ENCODE measurements at places on chromosomes 5 and 9.

DNA sequence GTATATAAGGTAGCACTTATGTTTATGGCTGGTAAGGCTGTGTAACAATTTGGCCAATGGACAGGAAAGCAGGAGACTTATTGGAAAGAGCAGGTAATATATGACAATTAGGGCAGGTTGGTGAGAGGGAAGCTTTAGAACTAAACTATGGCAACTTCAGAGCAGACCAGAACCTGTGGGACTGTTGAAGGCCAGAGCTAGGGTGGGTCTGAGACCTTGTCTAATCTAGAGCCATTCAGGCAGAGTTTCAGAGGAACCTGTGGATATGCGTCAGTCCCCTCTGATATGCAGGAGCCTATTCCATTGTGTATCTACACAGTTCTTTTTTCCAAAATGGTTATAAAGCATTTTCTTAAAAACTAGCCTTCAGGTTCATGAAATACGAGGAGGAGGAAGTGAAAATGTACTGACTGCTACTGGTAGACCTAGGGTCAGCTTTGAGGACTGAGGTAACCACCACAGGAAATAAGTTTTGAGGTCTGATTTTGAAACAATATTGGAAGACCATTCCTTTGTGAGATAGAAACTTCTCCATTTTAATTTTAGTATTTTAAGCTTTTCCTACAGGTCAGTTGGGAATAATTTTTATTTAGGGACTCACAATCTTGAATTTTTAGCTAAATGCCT is 37.6 kb downstream of the ELL2 start:
- no peak for DNase-seq

DNA sequence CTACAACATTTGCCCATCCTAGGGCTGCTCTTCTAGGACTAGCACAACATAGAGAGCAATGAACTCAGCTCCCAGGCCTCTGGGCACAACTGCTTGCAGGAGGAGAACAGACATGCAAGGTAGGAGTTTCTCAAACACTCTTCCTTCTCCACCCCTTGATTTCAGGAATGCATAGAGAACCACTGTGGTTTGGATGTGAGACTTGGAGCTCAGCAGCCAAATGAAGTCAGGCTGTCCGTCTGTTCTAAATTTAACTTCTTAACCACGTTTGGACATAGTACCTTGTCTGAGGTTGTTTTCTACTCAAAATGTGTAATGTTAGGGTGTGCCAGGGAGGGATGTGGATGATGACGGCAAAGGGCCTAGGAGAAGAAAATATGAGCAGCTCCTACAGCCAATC is 515.1 kb upstream of the TNC start:
- DNase-seq = no peak

DNA sequence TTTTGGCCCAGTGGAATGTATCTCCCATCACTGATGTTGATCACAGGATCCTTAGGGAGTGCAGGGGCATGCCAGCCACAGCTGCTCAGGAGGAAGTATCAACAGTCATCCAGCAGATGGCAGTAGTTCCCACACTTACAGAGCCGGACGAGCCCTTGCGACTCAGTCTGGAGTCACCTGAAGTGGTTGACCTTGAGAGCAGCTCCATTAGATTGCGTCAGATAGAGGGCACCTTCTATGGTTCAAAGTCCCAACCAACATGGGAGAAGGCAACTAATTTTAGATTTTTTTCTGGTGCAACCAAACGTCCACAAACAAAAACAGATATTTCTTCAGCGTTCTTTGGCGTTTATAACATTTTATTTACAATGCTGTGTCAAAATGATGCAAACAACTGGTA is 124.5 kb downstream of the EGFLAM start:
- DNase-seq = peak; percentile 27

- no peak for DNase-seq
Measured at GRCh38 chr5:167107684-167108083, 1183.8 kb upstream of the WWC1 start.

- no peak for DNase-seq
Measured at GRCh38 chr5:11378461-11378860, 525.8 kb downstream of the CTNND2 start.

- no peak for DNase-seq
Measured at GRCh38 chr5:129631961-129632360, 115.9 kb upstream of the MINAR2 start.

DNA sequence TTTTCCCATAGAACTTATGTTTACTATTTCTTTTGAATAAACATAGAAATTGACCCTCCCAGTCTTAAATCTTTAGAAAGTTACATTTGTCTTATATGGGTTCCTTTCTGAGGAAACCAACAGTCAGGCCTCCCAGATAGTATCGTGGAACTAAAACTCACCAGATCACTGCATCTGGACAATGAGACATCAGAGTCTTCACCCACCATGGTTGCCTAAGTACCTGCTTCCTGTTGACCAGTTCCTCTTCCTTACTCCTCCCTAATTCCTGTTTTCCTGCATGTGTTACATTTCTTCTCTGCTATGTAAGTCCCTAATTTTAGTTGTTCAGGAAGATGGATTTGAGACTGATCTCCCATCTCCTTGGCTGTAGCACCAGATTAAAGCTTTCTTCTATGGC is 462.2 kb downstream of the DIRAS2 start:
- no peak for DNase-seq

DNA sequence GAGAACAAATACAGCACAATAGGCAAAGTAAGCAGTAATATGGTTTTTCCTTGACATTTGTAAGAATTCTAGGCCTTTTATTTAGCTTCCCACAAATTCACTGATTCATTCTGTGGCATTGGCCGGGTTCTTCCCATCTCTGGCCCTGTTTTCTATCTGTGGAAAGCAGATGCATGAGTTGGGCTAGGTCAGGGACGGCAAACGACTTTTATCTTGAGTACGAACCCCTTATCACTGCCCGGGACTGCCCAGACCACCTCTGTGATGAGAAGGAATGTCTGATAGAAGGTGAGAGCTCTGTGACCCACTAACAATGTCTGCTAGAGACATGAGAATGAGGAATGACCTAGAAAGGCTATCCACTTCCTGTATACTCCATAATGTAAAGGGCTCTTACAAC is 35.4 kb upstream of the ADAM19 start:
- DNase-seq = no peak

- DNase-seq = no peak
Measured at GRCh38 chr9:136047775-136048559, 47.1 kb downstream of the NACC2 start.

DNA sequence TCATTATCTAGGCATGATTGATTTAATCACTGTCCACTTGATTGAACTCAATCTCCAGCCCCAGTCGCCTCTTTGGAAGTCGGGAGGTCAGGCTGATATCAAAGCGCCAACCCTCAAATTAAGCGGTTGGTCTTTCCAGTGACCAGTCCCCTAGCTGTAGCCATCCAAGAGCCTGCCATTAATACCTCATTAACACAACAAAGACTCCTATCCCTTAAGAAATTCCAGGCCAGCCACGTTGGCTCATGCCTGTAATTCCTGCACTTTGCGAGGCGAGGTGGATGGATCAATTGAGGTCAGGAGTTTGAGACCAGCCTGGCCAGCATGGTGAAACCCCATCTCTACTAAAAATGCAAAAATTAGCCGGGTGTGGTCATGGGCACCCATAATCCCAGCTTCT is 27.4 kb upstream of the GCNT1 start:
- DNase-seq = no peak

GRCh38 chr9:96420468-96421219 is 2.5 kb upstream of the ZNF367 start:
- no peak for DNase-seq

- no peak for DNase-seq
Measured at GRCh38 chr9:97763874-97764273, 66.7 kb upstream of the XPA start.

- no peak for DNase-seq
Measured at GRCh38 chr5:87877495-87877894, 391.1 kb downstream of the TMEM161B start.

GRCh38 chr5:157175071-157175612 is 5.5 kb upstream of the ITK start:
- no peak for DNase-seq

DNA sequence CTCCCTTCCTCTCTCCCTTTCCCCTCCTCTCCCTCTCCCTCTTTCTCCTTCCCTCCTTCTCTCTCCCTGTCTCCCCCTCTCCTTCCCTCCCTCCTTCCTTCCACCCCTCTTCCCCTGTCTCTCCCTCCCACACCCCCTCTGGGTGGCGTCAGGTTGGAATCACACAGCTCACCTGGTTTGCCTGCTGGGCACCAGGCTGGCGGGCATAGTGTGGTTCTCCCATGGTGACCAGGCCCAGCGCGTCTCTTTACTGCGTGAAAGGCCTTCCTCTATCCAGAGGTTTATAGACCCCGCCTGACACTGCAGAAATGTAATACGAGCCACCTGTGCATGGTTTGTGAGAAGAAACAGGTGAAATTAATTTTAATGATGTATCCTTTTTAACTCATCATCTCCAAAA is 76.2 kb downstream of the MRPL36 start:
- no peak for DNase-seq

GRCh38 chr5:120873083-120873482 is 409.0 kb downstream of the PRR16 start:
- no peak for DNase-seq

Measured in activated CD4-positive, alpha-beta T cell treated with anti-CD3 and anti-CD28 coated beads, Interleukin-2, amount 50 U/mL, for 1 hour (primary cell).